ENCODE measurements at places on chromosomes 12 and 14.

GRCh38 chr12:1220127-1221092 lies 229.4 kb downstream of the ERC1 start:
- DNase-seq = no peak

GRCh38 chr14:47262801-47263200 lies 412.6 kb downstream of the MDGA2 start:
- no peak for DNase-seq

GRCh38 chr14:102565959-102566358 lies 26.5 kb upstream of the RCOR1 start:
- DNase-seq = no peak

DNA sequence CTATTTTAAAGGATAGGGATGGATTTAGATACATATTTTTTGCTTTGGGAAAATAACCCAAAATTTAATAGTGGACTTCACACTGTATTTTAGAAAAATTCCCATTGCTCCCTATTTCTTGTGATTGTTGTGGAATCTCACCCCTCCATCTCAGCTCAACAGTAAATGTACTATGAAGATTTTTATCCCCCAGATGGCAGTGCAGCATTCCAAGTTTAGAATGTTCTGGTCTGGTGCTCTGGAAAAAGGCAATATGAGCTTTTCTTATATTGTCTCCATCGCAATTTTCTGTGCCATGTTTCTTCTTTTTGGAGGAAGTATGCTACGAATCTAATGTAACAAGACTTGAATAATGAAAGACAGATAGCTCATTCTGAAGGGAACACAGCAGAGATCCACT lies 471.7 kb upstream of the SYT1 start:
- no peak for DNase-seq

GRCh38 chr14:91398707-91399106 lies 18.9 kb downstream of the CCDC88C start:
- no peak for DNase-seq

- DNase-seq = no peak
Observed at GRCh38 chr12:70698345-70698744, 61.1 kb upstream of the PTPRB start.

- no peak for DNase-seq
Observed at GRCh38 chr12:38399711-38400206, 83.2 kb downstream of the ALG10B start.

DNA sequence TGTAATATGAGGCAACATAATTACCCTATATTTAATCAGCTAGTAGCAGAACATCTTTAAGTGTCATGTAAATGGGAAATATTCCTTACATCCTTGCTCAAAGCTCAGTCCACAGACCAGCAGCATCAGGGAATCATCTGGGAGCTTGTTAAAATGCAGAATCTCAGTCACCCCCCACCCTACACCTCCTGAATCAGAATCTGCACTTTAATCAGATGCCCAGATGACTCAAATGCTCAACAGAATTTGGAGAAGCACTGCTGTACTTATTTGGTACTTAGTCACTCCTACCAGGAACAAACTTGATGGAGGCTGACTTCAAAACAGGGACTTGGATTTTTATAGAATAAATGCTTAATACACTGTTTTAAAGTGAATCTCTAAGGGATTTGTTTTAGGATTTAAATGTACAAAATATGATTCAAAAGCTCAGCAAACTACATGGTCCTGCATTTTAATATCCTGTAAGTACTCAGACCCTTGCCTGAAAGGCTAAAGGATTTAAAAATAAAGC lies 96.5 kb downstream of the ARMH4 start:
- no peak for DNase-seq

GRCh38 chr12:43169115-43169681 lies 382.8 kb downstream of the ADAMTS20 start:
- DNase-seq = no peak

- no peak for DNase-seq
Observed at GRCh38 chr14:59253527-59253926, 65.1 kb downstream of the DAAM1 start.

- DNase-seq = no peak
Observed at GRCh38 chr14:104799244-104800014, 1.5 kb upstream of the ZBTB42 start.

GRCh38 chr14:65709576-65709975 lies 297.0 kb downstream of the FUT8 start:
- DNase-seq = no peak

- no peak for DNase-seq
Observed at GRCh38 chr12:62426089-62426488, 40.5 kb upstream of the MON2 start.

DNA sequence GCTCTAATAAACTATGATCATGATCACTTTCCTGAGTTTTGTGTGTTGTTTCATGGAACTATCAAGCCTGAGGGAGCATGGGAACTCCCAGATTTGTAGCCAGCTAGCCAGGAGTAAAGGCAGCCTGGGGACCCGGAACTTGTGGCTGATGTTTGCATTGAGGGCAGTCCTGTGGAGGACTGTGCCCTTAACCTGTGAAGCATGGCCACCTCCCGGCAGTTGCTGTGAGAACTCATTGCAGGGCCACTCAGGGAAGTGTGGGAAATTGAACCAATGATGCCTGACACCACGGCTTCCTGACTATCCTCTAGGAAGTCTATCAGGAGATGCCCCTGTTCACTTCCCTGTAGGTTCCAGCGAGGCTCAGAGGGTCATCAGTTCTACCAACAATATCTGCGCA lies 250.6 kb downstream of the DAD1 start:
- DNase-seq = no peak

- DNase-seq = no peak
Observed at GRCh38 chr12:46900734-46901463, 75.1 kb upstream of the SLC38A4 start.

DNA sequence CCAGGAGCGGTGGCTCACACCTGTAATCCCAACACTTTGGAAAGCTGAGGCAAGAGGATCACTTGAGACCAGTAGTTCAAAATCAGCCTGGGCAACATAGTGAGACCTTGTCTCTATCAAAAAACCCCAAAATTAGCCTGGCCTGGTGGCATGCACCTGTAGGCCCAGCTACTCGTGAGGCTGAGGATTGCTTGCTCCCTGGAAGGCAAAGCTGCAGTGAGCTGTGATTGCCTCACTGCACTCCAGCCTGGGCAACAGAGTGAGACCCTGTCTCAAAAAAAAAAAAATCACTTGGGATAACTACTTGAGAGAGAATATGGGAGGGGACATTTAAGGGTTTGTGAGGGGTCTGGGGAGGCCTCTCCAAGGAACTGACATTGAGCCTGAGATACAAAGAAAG lies 109.0 kb downstream of the GPATCH2L start:
- DNase-seq = no peak

DNA sequence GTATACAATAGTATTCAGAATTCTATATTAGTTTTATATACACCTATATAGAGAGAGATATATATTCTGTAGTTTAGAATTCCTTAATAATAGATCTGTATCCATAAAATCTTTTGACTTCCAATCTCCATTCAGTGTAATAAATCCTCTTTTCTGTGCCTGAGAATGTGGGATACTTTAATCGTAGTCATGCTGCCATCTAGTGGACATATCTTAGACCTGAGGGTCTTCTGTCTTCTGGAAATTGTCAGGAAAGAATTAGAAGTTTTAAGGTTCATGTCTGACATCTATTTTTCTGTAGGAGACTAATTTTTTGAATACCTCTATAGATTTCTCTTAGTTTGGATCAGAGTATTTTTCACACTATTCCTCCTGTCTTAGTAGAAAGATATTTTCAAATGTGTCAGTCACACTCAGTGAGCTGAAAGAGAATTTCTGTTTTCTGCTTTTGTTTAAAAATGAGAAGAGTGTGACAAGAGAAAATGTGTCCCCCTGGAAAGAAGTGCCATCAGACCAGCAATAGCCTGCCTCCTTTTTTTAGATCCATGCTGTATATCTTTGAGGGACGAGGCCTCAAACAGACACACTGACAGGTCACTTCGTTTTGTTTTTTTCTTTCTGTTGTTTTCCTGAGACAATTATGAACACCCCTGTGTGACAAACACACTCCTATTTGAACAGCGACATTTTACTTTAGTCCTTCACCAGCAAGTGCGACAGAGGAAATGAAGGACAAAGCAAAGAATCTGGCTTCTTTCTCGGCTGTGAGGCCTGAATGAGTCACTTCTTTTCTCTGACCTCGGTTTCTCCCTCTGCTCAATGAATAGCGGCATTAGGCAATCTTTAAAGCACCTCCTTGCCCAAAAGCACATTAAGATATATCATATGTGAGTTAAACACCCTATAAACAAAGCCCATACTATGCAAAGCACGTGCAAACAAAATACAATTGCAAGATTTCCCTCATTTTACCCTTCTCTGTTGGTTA lies 96.3 kb downstream of the GALC start:
- DNase-seq = no peak

DNA sequence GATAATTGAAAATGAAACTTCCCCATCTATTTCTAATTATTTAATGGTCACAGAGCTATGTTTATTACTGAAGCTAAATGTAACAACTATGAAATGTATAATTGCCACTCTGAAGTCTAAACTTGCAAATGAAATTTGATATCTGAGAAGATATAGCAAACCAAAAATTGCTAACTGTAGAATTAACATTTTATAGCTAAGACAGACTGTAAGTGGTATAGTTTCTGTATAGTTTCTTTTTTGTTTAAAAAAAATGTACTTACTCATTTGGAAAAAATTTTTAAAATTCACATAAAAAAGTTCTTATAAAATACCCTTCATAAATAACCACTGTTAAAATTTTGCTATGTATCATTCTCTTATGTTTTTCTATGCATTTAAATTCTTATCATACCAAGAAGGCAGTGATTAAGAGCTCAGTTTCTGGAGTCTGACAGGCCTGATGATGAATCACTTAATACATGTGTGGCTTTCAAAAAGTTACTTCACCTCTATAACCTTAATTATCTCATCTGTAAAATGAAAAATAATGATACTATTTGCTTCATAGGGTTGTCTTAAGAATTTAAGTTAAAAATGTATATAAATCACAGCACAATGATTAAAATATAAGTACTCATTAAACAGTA lies 214.7 kb upstream of the GARIN2 start:
- DNase-seq = no peak

DNA sequence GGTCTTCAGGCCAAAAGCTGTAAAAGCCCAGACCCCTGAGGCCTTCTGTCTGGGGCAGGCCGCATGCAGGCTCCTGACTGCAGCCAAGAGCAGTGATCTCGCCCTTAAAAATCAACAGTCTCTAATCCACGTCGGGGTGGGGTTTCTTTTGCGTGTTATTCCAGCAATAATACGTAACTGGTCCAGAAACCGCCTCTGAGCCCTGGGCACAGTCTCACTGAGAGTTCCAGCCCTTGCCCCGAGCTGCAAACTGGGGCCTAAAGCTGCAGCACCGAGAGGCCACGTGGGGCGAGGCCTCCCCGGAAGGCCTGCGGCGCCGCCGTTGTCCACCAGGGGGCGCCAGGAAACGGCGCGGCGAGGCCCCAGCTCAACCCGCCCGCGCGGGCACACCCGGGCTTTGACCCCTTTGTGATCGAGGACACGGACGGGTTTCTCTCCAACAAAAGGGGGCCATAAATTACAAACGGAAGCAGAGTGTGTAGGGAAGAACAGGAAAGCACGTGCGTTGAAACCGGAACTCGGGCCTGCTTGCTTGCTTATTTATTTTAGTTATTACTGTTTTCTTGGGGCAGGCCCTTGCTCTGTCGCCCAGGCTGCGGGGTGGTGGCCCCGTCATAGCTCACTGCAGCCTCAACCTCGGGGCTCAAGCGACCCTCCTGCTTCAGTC lies 87.2 kb downstream of the NINJ2 start:
- DNase-seq = peak; percentile 82

GRCh38 chr12:121001060-121001459 lies 15.2 kb downstream of the C12orf43 start:
- DNase-seq = no peak

GRCh38 chr12:31914927-31915326 lies 44.3 kb upstream of the RESF1 start:
- no peak for DNase-seq

- DNase-seq = no peak
Observed at GRCh38 chr12:11865824-11866223, 204.9 kb upstream of the BCL2L14 start.

- DNase-seq = peak; percentile 86
Observed at GRCh38 chr14:35814371-35815005, 5.4 kb upstream of the RALGAPA1 start.

- no peak for DNase-seq
Observed at GRCh38 chr12:42156232-42156631, 11.6 kb upstream of the GXYLT1 start.

- DNase-seq = no peak
Observed at GRCh38 chr14:68309616-68310015, 483.3 kb downstream of the ZFP36L1 start.

- DNase-seq = no peak
Observed at GRCh38 chr12:53604581-53604980, 21.6 kb downstream of the ATF7 start.

DNA sequence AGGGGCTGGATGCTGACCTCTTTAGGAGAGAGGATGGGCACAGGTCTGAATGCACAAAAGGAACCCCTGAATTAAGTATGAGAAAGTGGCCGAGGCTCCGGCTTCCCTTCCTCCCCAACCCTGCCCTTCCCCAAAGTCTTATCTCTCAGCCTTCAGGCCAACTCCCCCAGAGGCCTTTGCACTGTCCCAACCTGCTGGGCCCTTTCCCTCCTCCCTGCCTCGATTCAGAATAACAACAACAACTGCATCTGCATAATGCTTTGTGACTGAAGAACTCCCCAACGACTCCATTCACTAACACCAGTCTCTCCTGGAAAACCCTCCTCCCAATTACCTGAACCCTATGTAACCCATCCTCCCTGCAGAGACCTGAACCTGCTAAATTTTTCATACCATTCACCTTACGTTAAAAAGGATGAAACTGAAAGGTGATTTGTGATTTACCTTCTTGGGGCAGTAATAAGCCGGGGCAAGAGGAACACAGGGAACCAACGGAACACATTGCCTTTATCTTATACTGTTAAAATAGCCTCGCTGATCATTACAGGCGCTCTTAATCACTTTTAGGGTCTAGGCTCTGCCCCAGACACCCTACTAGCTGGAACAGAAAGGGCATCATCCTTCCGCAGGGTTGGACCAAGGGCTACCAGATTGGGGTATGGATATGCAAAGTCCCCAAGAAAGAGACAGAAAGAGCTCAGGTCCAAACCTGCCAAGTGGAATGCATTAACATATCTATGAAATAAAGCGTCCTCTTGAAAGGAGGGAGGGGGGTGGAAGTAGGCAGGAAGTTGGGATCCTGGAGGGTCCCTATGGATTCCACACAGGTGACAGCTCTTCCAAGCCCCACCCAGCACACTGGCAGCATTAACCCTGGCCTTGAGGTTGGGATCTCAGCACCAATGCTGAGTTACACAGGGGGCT lies 24.2 kb upstream of the FOXN3 start:
- no peak for DNase-seq

- DNase-seq = no peak
Observed at GRCh38 chr14:42523666-42524065, 917.0 kb downstream of the LRFN5 start.

DNA sequence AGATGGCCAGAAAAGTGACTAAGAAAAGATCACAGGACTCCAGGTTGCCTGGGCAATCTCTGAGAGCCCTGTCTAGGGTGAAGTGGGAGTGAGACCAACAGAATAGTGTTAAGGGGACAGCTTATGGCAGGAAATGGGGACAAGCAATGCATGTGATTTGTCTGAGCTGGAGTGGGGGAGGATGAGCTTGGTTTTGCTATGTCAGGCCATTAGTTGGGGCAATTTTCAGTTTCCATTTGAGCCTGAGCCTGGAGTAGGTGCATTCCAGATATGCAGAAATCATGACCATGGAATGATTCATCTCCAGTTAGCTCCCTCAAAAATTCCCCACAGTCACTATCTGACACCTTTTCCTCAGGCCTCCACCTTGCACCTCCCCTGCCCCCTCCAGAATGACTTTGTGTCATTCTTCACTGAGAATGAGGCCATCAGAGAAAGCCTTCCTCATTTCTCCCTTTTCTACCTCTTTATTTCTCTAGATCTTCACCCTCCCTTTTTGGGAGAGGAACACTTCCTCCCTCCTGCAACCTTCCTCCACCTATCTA lies 150.9 kb upstream of the PLEKHG7 start:
- no peak for DNase-seq
